H9 (cell line): ENCODE measurements at places on chromosomes 7 and 10.
A peak's percentile ranks its signal among the peaks of the same experiment; 100 is the strongest.

- H3K4me1 ChIP-seq: no peaks in the 10 kb centered on the region
- DNase-seq: no peak
- no peak overlapping the region for H3K27ac ChIP-seq
- no peaks in the 10 kb centered on the region for H3K36me3 ChIP-seq
- no peak overlapping the region for H3K4me3 ChIP-seq
Measured at GRCh38 chr7:35716038-35716803, 21.3 kb upstream of the HERPUD2 start.

DNA sequence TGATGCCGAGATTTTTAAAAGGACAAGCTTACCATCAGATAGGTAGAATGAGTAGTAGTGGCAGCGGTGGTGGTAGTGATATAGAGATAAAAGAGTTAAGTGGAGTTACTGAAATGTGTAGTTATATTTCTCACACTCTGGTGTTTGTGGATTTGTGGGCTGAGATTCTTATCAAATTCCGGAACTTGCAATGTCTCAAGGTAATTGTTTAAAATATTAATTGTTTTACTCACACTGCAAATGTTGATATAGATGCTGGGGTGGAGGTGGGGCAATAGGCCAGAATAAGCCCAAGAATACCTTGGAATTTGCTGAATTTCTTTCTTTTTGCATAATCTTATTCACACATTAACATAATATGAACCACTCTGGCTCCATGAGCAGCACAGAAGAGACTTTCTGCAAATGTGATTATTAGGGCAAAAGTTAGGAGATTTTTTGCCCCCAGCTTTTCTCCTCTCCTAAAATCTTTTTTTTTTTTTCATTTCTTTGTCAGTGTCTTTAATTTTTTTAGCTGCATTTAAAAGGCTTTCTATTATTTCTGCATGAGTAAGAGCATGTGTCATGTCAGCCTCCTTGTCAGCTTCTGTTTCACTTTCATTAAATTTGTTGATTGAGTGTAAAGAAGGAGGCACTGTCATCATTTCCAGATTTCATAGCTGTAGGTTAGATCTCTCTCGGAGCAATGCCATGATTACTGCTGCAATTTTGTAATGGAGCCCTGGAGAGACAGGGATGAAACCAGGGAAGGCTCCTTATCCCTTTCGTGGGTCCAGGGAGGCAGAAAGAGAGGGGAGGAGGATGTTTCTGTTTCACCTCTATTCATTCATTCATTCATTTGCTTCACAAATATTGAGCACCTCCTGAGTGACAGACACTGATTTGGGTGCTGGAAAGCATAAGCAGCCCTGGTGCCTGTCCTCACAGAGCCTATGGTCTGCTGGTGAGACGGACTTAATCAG is 13.1 kb upstream of the SGMS1 start:
- no peaks in the 10 kb centered on the region for H3K27me3 ChIP-seq
- no peaks in the 10 kb centered on the region; the same call in 1 of the 2 replicates for H3K4me1 ChIP-seq
- no peak overlapping the region for H3K4me3 ChIP-seq
- DNase-seq: no peak

DNA sequence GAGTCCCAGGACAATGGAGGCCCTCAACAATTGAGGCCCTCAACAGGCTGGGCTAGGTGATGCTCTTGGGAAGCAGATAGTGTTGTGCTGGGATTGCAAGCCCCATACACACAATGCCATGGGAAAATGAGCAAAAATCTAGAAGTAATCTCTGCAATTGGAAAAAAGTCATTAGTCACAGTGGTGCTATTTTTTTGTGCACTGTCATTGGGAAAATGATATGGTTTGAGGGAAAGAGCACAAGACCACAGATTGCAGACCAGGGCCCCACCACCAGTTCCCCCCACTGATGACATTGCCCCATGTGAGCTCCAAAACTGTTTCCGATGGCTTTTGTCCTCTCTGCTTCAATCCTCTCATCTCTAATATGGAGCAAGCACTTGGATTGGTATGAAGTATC is 1.9 kb downstream of the KCTD7 start:
- H3K27ac ChIP-seq: no peak overlapping the region
- H3K27me3 ChIP-seq: no peaks in the 10 kb centered on the region
- peaks cover 28% of the 10 kb centered on the region for H3K36me3 ChIP-seq
- H3K4me3 ChIP-seq: peak overlapping the region; percentile 74; the same call in 1 of the 3 replicates
- H3K4me1 ChIP-seq: no peaks in the 10 kb centered on the region

DNA sequence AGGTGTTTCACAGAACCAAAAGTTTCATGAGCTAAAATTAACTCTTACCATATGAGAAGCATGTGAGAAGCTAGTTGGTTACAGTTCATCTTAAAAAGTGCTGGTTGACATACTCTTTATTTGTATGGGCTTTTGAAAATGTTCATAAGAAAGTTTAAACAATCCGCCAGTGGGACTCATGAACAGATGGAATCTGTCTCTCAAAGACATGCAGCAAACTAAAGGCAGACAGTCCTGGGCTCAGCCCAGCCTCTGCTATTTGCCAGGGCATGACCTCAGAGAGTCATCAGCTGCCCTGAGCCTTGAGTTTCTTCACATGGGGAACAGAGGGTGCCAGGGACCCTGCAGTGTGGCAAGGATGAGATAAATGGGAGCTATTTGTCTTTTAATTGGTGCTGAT is 3.2 kb downstream of the PYROXD2 start:
- H3K4me3 ChIP-seq: no peak overlapping the region
- H3K36me3 ChIP-seq: peaks cover under 1% of the 10 kb centered on the region; the same call in 1 of the 2 replicates
- no peak overlapping the region for H3K27ac ChIP-seq
- H3K27me3 ChIP-seq: no peaks in the 10 kb centered on the region
- no peak for DNase-seq

- H3K36me3 ChIP-seq: peaks cover 15% of the 10 kb centered on the region
- H3K27me3 ChIP-seq: no peaks in the 10 kb centered on the region
- no peak overlapping the region for H3K4me3 ChIP-seq
Measured at GRCh38 chr7:123051916-123052315, 56.4 kb upstream of the TAS2R16 start.

DNA sequence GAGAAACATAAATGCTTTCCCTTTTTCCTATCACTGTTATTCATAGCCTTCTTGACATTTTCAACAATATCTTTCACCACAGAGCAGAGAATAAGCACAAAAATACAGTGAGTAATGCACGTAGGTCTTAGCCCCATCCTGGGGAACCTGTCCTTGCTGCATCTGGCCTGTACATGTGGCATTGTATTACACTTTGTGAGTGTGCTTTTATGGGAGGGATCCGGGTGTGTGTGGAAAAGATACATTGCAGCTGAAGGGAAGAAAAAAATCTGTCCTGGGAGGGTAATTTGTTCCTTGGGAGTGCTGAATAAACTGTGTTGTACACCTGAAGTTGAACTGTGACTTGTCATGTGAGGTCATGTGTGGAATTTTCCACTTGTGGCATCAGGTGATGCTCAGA is 422.7 kb upstream of the LRGUK start:
- no peaks in the 10 kb centered on the region for H3K36me3 ChIP-seq
- H3K4me1 ChIP-seq: no peaks in the 10 kb centered on the region
- H3K4me3 ChIP-seq: no peak overlapping the region
- no peak overlapping the region for H3K27ac ChIP-seq

DNA sequence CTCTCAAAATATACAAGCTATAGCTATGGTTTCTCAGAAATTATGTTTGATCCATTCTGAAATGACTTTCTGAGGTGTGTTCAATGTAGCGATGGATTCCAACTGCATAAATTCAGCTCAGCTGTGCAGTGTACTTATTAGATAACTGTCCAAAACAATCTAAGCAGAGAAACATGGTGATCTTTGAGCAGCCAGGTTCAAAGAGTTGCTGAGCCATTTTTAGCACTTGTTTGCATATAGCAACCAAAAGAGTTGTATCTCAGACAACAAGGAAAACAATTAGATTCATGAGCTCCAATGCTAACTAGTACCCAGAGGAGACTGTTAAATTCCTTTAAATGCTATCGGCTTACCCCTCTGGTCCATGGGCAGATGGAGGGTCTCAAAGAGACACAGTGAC is 15.9 kb upstream of the KCNIP2 start:
- H3K4me3 ChIP-seq: no peak overlapping the region
- DNase-seq: no peak

GRCh38 chr7:154598396-154598795 is 404.5 kb downstream of the PAXIP1 start:
- DNase-seq: no peak
- H3K4me3 ChIP-seq: no peak overlapping the region
- H3K27ac ChIP-seq: no peak overlapping the region
- no peaks in the 10 kb centered on the region for H3K36me3 ChIP-seq

DNA sequence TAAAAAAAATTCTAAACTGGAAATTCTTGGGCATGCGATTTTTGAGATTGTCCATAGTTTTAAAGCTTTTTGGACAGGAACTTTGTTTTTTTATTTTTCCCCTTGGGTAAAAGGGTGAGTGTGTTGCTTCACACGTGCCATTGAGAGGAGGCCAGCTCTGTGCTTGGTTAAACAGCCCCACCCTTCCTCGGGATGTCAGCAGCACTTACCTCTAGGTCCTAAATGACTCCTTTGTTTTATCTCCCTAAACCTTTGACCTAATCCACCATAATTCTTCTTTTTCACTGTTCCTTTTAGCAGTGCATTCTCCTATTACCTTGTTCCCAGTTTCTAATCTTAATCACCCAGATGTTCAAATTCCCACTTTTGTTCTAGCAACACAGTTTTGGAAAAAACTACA is 83.5 kb downstream of the SEMA3D start:
- no peaks in the 10 kb centered on the region for H3K27me3 ChIP-seq
- H3K36me3 ChIP-seq: no peaks in the 10 kb centered on the region
- H3K4me3 ChIP-seq: no peak overlapping the region

GRCh38 chr7:157685430-157686284 is 348.9 kb downstream of the DNAJB6 start:
- DNase-seq: peak; percentile 39
- peaks cover 83% of the 10 kb centered on the region for H3K27me3 ChIP-seq
- no peak overlapping the region for H3K4me3 ChIP-seq
- H3K4me1 ChIP-seq: no peaks in the 10 kb centered on the region
- no peak overlapping the region for H3K27ac ChIP-seq

- no peak overlapping the region for H3K4me3 ChIP-seq
- peaks cover 2% of the 10 kb centered on the region for H3K4me1 ChIP-seq
- DNase-seq: peak; percentile 70
- H3K27ac ChIP-seq: no peak overlapping the region
- no peaks in the 10 kb centered on the region for H3K27me3 ChIP-seq
Measured at GRCh38 chr10:129446183-129446581, 20.9 kb upstream of the MGMT start.

DNA sequence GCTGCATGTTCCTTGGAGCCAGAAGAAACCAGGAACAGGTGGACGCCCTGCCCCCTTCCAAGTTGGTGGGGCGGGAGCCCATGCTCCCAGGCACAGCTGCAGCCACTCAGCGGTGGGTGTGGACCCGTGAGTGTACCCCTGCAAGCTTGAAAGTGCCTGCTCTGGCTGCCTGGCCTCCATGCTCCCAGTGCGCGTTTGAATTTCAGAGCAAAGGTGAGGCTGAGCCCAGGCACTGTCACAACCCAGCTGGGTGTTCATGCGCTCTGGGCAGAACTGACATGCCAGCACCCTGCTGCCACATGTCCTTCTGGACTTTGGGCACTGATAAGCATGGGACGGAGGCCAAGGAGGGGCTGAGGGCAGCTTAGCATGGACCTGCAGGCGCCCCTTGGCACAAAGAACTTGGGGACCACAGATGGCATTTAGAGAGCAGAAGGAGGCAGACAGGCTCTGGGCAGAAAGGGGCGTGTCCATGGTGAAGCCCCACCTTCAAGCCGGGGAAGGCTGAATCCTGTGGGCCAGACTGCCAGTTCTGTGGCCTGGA is 402.0 kb upstream of the NRG3 start:
- no peak overlapping the region for H3K4me3 ChIP-seq
- H3K27me3 ChIP-seq: no peaks in the 10 kb centered on the region
- H3K36me3 ChIP-seq: peaks cover 10% of the 10 kb centered on the region
- H3K4me1 ChIP-seq: no peaks in the 10 kb centered on the region
- peak; percentile 72 for DNase-seq
- H3K27ac ChIP-seq: no peak overlapping the region

GRCh38 chr10:44809647-44810046 is 101.5 kb upstream of the TMEM72 start:
- no peak overlapping the region for H3K4me3 ChIP-seq
- H3K4me1 ChIP-seq: peaks cover 2% of the 10 kb centered on the region
- H3K27ac ChIP-seq: no peak overlapping the region
- DNase-seq: peak; percentile 88
- H3K36me3 ChIP-seq: peaks cover 6% of the 10 kb centered on the region; the same call in 1 of the 2 replicates

- no peaks in the 10 kb centered on the region for H3K4me1 ChIP-seq
- no peak overlapping the region for H3K4me3 ChIP-seq
- no peaks in the 10 kb centered on the region for H3K27me3 ChIP-seq
- H3K27ac ChIP-seq: no peak overlapping the region
Measured at GRCh38 chr10:235915-236314, 100.7 kb downstream of the ZMYND11 start.

GRCh38 chr10:62813453-62813852 is 2.7 kb downstream of the EGR2 start:
- no peak overlapping the region for H3K27ac ChIP-seq
- peaks cover 18% of the 10 kb centered on the region; the same call in 1 of the 2 replicates for H3K27me3 ChIP-seq
- DNase-seq: no peak
- H3K36me3 ChIP-seq: peaks cover 2% of the 10 kb centered on the region; the same call in 2 of the 3 replicates
- H3K4me1 ChIP-seq: no peaks in the 10 kb centered on the region

- DNase-seq: peak; percentile 61
- no peak overlapping the region for H3K27ac ChIP-seq
- H3K4me1 ChIP-seq: no peaks in the 10 kb centered on the region
- H3K36me3 ChIP-seq: no peaks in the 10 kb centered on the region
Measured at GRCh38 chr7:86600506-86601290, 43.0 kb upstream of the GRM3 start.

DNA sequence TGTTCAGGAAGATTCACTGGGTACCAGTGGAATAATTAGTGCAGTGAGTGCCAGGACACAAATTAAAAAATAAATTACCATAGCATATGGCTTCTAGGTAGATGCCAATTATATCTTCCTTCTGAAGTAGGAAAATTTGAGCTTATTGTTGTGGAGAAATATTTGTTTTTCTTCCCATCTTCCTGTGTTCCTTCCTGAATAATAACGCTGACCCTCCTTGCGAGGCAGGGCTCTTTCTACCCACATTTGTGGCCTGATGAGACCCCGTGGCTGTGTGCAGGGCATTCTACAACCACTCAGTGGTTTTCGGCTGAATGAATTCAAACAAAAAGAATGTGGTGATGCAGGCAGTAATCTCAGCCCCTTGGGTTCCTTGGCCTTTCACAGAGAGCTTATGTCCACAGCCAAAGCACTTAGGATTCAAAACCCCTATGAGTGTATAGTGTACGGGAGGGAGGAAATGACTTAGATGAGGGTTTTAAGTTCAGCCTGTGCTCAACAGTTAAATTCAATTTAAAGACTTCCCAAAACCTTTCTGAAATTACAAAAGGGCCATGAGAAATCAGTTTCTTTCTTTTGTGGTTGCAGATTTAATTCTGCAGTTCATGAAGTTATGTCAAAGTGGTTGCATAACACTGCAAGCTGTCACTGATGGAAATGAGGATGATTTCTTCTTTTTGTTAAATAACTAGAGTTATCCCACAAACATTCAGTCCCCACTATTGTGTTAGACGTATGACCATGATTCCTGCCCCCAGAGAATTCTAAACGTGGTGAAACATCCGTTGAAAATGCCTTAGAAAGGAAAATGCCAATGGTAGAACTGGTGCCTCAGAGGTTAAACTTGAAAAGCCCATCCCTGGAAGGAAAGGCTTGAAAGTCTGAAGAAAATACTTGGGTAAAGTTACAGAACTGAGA is 255.3 kb downstream of the FZD1 start:
- H3K27ac ChIP-seq: no peak overlapping the region
- H3K27me3 ChIP-seq: no peaks in the 10 kb centered on the region
- no peak for DNase-seq
- H3K4me1 ChIP-seq: no peaks in the 10 kb centered on the region; the same call in 1 of the 2 replicates
- no peaks in the 10 kb centered on the region for H3K36me3 ChIP-seq
